ENCODE measurements at places on chromosomes 2 and 18. TPM values are rescaled to one million over a fixed set of nuclear protein-coding genes. Genes with fewer than 3 reads are reported as not detected.

Gene ANKRD29
- total RNA-seq, result 12.3 TPM

Gene SIGLEC15
- not detected for total RNA-seq

GRCh38 chr2:227826563-227826962 is 12.9 kb downstream of the CCL20 start:
- H3K4me3 ChIP-seq, result no peak overlapping the region
- no peak for DNase-seq
- no peaks in the 10 kb centered on the region for H3K4me1 ChIP-seq
- H3K36me3 ChIP-seq, result no peaks in the 10 kb centered on the region
- H3K27me3 ChIP-seq, result no peaks in the 10 kb centered on the region
- no peak overlapping the region for H3K27ac ChIP-seq

Gene RPS27A
- 597 TPM for total RNA-seq

- no peak for DNase-seq
- no peak overlapping the region for H3K4me3 ChIP-seq
Measured at GRCh38 chr2:84654414-84654813, 138.1 kb downstream of the DNAH6 start.

Gene PKP4
- total RNA-seq, result 97.5 TPM
